ENCODE measurements at places on chromosomes 16 and 17. TPM values are rescaled to one million over a fixed set of nuclear protein-coding genes. Genes with fewer than 3 reads are reported as not detected.

NXPH3 gene
- total RNA-seq = 21.9 TPM

MYH8 gene
- not detected for total RNA-seq

C1QTNF8 gene
- not detected for total RNA-seq

ARHGDIG gene
- total RNA-seq = not detected

SLFN14 gene
- total RNA-seq = not detected

CA4 gene
- 3.3 TPM for total RNA-seq

SYT17 gene
- 8.1 TPM for total RNA-seq

OTOP2 gene
- not detected for total RNA-seq

PIK3R5 gene
- 62.1 TPM for total RNA-seq

ALOX15 gene
- not detected for total RNA-seq

CD300H gene
- total RNA-seq = not detected

METTL26 gene
- 198 TPM for total RNA-seq

P2RX1 gene
- total RNA-seq = 0.87 TPM

GRCh38 chr17:60326702-60327101 is 65.2 kb downstream of the USP32 start:
- no peak for DNase-seq

DNA sequence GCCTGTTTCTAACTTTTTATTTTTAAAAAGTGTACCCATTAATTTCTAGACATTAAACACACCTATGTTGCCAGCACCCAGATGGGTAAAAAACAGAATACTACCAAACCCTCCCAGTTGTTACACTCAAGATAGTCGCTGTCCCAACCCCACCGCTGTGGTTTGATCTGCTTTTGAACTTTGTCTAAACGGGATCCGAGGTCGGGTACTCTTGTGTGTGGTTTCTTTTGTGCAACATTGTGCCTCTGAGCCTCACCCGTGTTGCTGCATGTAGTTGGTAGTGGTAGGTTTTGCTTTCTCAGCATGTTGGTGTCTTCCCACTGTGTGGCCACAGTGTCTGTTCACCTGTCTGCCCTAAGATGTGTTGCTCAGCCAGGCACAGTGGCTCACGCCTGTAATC is 4.3 kb downstream of the KLHL36 start:
- no peak for DNase-seq

GRCh38 chr17:13393841-13394710 is 207.7 kb downstream of the HS3ST3A1 start:
- DNase-seq = no peak

GRCh38 chr17:69175625-69176456 is 34.1 kb upstream of the ABCA6 start:
- DNase-seq = no peak

GRCh38 chr16:48556913-48557351 is 53.0 kb downstream of the N4BP1 start:
- DNase-seq = no peak

DNA sequence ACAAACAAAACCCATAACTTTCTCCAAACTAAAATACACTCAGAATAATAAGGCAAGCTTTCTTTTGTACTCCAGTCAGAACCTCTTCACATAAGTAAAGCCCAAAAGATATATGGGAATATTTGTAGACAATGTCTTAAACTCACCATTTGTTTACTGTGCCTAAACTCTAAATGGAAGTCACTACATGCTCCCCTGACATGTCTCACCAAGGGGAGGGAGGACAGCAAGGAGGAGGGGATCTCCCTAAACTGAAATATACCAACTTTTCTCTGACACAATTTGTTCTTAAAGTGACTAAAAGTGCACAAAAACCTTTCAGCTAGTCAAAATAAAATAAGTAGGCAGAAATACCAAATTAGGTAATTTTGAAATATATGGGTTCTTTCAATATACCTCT is 38.5 kb downstream of the GRB7 start:
- DNase-seq = no peak

DNA sequence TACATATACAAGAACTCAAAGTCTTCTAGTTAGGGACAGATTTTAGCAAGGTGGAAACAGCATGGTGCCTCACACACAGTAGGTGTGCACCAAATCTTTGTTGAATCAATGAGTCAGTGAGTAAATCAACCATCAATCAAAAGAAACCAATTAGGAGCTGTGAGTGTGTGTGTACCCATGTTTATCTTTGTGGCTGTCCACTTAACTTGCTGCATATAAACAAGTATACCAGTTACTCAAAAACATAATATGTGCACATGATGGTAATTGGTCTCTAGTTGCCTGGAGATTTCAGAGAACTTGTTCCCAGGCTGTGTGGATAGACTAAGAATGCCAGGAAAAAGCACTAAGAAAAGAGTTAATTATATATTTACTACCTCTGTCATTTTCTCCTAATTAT is 272.2 kb upstream of the CCL2 start:
- no peak for DNase-seq

DNA sequence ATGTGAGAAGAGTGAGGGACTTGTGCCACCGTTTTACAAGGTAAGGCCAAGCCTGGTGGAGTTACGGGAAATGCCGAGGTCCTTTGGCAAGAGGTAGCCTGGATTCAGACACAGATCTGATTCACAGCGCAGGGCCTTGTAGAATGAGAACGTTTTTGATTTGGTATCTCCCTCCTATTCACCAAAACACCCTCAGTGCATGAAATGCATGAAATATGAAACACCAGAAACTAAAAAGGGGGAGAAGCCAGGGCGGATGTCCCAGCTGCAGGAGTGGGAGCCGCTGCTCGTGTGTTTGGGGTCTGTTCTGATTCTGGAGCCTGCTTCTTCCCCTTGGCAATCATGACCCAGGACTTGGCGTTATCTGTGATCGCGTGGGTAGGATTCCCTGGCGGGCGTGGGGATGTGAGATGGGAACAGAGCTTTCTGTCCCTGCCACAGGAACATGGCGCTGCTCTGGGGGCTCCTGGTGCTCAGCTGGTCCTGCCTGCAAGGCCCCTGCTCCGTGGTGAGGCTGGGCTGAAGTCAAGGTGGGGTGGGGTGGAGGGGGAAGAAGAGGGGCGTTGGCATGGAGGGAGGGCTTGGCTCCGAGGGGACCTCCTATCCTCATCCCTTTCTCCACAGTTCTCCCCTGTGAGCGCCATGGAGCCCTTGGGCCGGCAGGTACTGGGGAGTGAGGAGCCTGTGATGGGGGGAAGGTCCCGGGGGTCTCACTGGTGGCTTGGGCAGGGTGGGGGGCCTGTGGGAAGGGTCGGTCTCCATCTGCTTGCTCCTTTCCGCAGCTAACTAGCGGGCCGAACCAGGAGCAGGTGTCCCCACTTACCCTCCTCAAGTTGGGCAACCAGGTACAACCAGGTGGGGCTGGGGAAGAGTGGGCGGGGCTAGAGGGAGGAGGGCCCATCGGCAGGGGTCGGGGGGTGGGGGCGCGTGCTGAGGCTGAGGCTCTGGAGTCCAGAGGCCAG is 2.2 kb downstream of the SERPINF2 start:
- no peak for DNase-seq

GRCh38 chr16:10839279-10839666 is 20.7 kb upstream of the TVP23A start:
- no peak for DNase-seq

GRCh38 chr17:15910791-15911190 is 34.1 kb upstream of the ADORA2B start:
- DNase-seq = no peak

DNA sequence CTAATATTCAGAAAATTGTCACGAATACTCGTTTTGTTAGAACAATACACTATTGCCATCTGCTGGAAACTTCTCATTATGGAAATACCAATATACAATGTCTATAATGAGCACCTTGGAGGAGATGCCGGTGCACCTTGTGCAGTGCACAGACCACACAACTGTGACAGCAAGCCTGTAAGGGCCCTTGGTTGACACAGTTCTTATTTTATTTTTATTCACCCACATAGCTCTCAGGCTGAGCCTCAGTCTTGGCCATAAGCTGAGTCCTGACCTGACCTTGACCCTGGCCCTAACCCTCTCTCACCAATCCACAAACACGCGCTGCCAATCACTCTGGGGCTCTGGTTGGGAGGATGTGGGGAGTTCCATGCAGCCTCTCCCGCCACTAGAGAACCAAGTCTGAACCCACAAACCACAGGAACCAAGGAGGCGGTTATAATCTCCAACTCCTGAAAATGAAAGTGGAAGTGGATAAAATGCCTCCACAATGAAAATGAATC is 7.6 kb downstream of the AIPL1 start:
- DNase-seq = no peak

- no peak for DNase-seq
These were observed 59.8 kb downstream of the CYTH1 start for GRCh38 chr17:78722246-78722761.

- DNase-seq = no peak
These were observed 246.6 kb upstream of the RPL38 start for GRCh38 chr17:73956595-73957465.

DNA sequence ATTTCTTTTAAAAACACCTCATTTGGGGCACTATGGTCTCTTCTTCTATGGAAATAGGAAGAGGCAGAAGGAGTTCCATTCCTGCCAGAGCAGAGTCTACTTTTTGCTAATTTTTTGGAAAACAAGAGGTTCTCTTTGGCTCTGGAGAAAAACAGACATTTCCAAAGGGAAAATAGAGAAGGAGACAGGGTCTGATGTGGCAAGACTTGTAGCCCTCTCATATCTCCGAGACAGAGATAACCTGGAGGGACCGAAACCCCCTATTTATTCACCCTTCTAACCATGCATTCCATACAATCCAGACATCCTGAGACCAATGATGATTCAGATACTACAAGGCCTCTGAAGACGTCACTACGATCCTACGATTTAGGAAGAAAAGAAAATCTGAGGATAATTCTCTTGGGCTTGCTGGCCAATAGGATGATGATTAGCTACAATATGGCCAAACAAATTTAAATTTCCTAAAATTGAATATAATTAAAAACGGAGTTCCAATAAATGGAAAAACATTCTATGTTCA is 70.2 kb downstream of the HIC1 start:
- no peak for DNase-seq

DNA sequence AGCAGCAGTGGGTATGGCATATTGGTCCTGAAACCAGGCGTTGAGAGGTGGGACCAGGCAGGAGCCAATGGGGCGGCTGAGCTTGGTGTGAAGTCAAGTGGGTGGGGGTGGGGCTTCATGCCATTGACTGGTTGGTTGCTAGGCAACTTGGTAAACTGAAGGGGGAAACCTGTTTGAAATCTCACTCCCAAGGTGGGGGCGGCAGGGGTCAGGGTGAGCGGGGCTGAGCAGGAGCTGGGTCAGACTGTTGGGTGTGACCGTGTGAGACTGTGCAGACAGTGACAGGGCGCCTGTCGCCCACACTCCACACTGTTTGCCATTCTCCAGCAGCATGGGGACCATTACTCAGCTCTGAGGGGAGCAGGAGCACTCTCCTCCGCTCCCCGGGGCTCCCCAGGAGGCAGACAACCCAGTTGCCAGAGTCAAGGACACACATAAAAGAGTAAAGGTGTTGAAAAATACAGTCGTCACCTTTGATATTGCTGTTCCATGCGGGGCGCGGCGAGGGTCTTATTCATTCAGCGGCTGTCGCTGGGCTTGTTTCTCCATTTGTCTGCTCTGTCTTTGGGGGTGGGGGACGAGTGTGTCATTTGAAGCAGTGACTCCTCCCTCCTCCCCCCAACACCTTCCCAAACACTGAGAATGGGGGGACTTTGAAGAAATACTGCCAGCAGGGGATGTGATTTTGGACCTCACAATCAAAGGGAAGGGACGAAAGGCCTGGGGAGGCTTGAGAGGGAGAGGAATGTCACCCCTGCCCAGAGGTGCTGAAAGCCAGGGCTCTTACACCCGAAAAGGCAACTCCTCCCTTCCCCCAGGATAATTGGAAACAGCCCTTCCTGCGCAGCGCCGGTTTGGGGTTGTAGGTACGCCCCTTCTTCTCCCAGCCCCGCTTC is 1.2 kb upstream of the EFNB3 start:
- DNase-seq = no peak

Data from tibial nerve (tissue), 4 donors.